ENCODE measurements at places on chromosomes 12 and 14.

- DNase-seq, result no peak
Measured at GRCh38 chr12:121250359-121250758, 40.4 kb downstream of the P2RX4 start.

- no peak for DNase-seq
Measured at GRCh38 chr14:70188322-70188658, 461 bp downstream of the SLC8A3 start.

DNA sequence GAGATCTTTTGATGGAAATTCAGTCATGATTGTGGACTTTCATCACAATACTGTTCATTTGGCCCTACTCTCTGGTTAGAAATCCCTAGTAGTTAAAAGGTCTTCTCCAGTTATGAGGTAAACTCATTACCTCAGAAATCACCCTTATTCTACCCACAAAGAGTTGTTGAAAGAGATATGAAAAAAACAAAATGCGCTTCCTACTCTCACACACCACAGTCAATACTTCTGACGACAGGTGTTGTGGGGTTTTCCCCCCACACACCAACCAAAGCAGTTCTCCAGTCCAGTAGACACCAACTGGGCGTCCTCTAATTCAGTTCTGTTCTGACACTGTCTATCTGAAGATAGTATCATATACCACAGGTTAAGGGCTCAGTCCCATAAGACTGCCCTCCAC is 54.9 kb downstream of the TRMT5 start:
- DNase-seq, result no peak

- no peak for DNase-seq
Measured at GRCh38 chr12:50786498-50787231, 22.8 kb downstream of the ATF1 start.
